ENCODE measurements at places on chromosomes 2 and 18.

GRCh38 chr2:241308832-241309500 is 6.5 kb downstream of the HDLBP start:
- H3K4me3 ChIP-seq, result no peak overlapping the region
- H3K27me3 ChIP-seq, result no peaks in the 10 kb centered on the region
- H3K4me1 ChIP-seq, result peaks cover 68% of the 10 kb centered on the region
- no peak for DNase-seq

GRCh38 chr2:174697255-174697654 is 67.0 kb downstream of the CHRNA1 start:
- DNase-seq, result peak; percentile 78
- H3K36me3 ChIP-seq, result no peaks in the 10 kb centered on the region
- H3K27ac ChIP-seq, result no peak overlapping the region
- no peaks in the 10 kb centered on the region for H3K27me3 ChIP-seq

- peaks cover 66% of the 10 kb centered on the region for H3K36me3 ChIP-seq
- H3K27ac ChIP-seq, result peak overlapping the region; percentile 94
- DNase-seq, result peak; percentile 73
- H3K4me3 ChIP-seq, result peak overlapping the region; percentile 48
- peaks cover 85% of the 10 kb centered on the region for H3K4me1 ChIP-seq
- H3K27me3 ChIP-seq, result no peaks in the 10 kb centered on the region
These were observed 6.1 kb downstream of the LBH start for GRCh38 chr2:30237239-30237965.

- H3K4me1 ChIP-seq, result peaks cover 4% of the 10 kb centered on the region
- no peaks in the 10 kb centered on the region for H3K36me3 ChIP-seq
These were observed 81.0 kb downstream of the SEMA4F start for GRCh38 chr2:74735009-74735408.

DNA sequence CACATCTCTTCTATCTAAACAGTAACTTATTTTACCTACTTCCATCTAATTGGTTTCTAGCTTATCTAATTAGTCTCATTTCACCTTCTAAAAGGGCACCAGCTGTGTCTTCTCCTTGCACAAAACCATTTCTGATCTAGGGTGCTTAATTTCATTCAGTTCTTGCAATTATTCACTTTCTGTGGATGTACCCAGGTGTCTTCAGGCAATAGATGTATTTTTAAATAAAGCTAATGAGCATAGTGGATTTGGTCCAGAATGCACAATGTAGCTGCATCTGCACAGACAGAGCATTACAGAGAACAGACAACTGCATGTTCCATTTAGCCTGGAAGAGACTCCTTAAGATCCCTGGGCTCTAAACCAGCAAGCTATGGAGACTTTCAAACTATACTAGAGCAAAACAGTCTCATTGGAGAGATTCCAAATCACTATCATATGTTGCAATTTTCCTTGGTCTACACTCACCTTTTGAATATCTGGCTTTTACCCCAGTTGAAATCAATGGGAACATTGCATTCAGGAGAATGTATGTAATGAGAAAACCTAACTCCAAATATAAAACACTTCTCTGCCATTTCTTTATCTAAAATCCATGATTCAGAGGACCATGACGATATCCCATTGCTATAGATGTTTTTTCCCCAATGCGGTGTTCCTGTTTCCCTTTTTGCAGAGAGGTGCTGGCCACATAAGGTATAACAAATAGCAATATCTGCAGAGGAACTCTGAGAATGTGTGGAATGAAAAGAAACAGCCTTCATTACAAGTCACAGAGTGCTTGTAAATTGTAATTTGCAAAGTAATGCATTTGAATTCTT is 3.5 kb upstream of the RFX8 start:
- H3K4me3 ChIP-seq, result no peak overlapping the region
- DNase-seq, result no peak
- peaks cover 13% of the 10 kb centered on the region for H3K4me1 ChIP-seq
- H3K27me3 ChIP-seq, result peaks cover 2% of the 10 kb centered on the region
- no peaks in the 10 kb centered on the region for H3K36me3 ChIP-seq
- no peak overlapping the region for H3K27ac ChIP-seq

DNA sequence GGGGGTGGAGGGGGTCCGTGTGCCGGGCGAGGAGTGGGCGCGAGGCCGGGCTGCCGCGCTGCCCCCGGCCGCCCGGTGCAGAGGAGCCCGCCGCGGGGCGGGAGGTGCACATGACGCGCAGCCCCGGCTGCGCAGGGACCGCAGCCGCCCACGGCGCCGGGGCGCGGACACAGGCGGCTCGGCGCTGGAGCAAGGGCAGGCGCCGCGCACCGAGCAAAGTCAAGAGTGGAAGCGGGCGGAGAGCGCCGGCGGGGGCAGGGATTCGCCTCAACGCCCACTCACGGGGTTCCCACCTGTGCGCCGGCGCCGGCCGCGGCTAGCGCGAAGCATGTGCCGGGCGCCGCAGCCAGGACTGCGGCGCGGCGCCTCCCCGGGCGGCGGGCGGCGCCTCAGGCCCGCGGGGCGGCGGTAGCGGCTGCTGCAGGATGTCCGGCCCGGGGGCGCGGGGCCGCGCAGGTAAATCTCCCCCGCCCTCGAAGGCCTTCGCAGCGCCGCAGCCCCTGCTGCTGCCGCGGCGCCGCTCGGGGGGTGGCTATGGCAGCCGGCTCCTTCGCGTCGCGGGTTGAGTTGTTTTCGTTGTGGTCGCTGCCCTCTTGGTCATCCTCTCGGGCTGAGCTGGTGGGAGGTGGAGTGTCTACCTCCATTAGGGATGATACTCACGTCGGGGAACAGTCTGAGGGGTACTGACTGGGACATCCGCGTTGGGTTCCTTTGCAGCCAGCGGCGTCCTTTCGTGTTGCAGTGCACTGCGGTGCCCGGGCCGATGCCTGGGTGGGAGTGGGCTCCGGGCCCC is 216.3 kb upstream of the DTNA start:
- no peaks in the 10 kb centered on the region for H3K36me3 ChIP-seq
- H3K27ac ChIP-seq, result no peak overlapping the region
- no peak overlapping the region for H3K4me3 ChIP-seq
- H3K4me1 ChIP-seq, result no peaks in the 10 kb centered on the region
- H3K27me3 ChIP-seq, result peaks cover 17% of the 10 kb centered on the region

DNA sequence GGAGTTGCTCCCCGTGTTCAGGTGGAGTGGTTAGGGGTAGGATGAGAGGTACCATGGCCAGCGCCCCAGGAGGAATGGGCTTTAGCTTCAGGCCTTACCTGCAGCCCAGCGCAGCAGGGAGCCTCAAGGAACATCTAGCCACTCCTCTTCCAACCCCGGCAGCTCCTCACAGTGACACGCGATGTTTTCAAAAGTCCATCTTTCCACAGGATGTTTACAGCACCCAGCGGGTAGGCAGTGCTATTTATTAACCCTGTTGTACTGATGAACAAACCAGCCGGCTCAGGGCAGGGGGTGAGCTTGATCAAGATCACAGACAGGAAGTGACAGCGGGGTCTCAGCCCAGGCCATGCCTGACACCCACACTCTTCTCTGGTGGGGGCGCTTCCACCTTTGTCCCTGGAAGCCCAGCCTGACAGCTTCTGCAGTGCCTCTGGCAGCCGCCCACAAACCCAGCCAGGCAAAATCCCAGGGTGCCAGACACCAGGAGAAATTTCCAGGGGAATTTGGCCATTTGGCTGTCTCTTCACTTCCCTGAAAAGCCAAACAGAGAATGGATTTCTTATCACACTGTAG is 18.4 kb upstream of the PRLH start:
- H3K27ac ChIP-seq, result no peak overlapping the region
- H3K4me3 ChIP-seq, result no peak overlapping the region
- no peak for DNase-seq
- no peaks in the 10 kb centered on the region for H3K36me3 ChIP-seq

GRCh38 chr18:4870177-4870773 is 326.8 kb downstream of the AKAIN1 start:
- no peak for DNase-seq
- no peaks in the 10 kb centered on the region for H3K36me3 ChIP-seq
- no peaks in the 10 kb centered on the region for H3K27me3 ChIP-seq

DNA sequence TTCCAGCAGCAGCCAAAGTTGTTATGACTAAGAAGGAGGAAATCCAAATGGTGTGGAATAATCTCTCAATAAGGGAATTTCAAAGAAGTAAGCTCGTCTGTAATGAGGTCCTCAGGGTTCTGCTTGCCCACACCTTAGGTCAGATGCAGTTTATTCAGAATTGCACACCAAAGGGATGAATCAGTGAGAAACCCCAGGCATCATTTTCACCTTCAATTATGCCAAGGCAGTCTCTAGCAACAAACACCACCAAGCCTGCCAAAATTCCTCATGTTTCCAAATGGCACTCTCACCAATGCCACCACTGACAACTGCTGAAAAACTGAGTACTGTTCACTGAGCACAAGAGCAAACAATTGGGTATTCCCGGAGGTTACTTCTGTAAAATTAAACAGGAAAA is 43.6 kb downstream of the KCNG3 start:
- H3K4me3 ChIP-seq, result no peak overlapping the region
- DNase-seq, result no peak
- H3K27ac ChIP-seq, result no peak overlapping the region
- H3K4me1 ChIP-seq, result no peaks in the 10 kb centered on the region
- no peaks in the 10 kb centered on the region for H3K36me3 ChIP-seq
- peaks cover 14% of the 10 kb centered on the region for H3K27me3 ChIP-seq

DNA sequence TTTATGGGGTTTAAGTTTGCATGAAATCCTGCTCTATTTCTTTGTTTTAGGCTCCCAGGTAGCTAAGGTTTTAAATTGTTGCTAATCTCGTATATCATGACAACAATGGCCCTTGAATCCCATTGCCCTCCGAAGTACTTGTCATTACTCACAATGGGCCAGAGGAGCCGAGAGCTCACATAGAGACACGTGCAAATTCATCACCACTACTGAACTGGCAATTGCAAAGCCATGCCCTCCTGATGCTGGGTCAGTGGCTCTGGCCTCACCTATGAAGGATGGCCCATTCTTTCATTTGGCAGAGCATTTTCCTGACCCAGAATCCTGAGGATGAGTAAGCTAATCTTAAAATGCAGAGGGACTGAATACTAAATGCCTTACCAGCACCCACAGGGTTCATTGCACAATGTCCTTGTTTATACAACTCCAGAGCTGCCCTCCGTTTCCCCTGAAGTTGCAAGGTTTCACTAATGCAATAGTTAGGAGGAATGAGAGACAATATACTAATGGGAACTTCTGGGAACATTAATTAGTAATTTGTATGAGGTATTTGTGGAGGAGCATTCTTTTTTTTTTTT is 71.6 kb upstream of the GAREM1 start:
- peaks cover 13% of the 10 kb centered on the region for H3K27me3 ChIP-seq
- H3K4me1 ChIP-seq, result no peaks in the 10 kb centered on the region
- H3K4me3 ChIP-seq, result no peak overlapping the region
- DNase-seq, result no peak
- H3K27ac ChIP-seq, result no peak overlapping the region

DNA sequence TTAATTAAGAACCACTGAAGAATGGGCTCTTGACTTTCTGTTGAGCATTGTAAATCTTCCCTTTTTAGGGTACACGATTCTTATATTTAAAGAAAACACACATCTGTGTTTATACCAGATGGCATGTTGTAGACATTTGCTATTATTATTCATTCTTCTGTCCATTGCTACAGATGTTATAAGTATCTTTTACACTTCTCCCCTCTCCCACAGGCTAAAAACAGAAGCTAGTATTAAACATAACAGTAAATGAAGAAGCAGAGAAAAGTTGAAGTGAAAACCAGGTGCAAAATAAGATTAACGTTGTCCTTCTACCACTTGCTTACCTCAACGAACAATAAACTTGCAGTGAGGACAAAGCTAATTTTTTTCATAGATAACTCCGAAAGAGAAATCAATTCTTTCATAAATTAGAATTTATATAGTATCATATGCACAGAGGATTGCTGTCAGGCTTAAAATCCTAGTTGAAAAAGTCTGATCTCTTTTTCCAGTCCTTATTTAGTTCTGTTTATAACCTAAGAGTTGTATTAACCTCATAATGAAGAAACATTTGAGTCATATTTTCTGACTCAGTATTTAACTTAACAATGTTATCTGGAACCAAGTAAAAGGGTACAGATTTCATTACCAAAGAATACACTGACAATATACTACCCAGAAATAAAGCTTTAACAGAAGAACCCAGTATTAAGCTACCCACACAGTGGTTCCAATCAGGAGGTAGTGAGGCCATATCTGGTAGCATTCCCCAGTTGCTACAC is 16.4 kb upstream of the ZNF385B start:
- H3K4me3 ChIP-seq, result no peak overlapping the region
- no peak for DNase-seq
- H3K27me3 ChIP-seq, result no peaks in the 10 kb centered on the region

DNA sequence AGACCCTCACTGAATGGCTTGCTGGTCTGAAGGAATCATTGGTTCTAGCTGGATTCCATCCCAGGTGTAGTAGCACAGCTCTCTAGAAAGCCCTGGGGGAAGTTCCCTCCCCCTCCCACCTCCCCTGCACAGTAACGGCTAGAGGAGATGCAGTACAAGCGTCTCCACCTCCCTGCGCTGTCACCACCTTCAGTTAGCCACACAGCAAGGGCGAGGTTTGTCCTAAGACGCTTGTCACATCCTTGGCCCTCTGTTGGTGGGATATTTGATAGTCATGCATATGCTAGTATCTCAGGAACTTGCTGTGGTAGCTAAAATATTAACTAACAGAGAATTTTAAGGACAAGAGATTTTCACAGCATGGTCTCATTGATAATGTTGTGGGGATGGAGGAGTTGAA is 19.4 kb downstream of the TRAPPC12 start:
- DNase-seq, result no peak
- H3K4me1 ChIP-seq, result peaks cover 10% of the 10 kb centered on the region
- peaks cover 53% of the 10 kb centered on the region for H3K36me3 ChIP-seq

DNA sequence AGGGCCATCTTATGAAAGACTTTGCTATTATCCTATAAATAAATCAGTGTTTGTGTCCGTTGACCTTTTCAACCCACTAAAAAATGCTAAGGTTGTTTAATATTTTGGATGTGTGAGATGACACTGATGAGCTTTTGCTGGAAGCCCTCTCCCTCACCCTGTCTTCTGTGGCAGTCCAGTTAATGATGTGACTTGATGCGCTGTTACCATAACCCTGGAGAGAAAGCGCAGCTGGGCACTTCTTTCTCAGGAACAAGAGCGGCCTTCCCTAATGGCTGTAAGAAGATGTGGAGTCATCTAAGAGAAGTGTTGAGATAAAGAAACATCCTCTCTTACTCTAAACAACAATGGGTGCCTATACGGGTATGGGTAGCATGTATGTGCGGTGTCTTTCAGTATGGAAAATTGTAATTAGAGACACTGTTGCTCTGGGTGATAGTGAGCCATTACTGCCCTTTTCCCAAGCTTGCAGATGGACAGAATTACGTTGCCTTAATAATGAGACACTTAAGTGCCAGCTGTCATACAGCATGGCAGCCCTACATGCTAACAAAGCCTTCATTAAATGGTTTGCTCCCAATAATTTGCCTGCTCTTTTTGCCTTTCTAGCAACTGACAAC is 165.6 kb upstream of the NABP1 start:
- H3K36me3 ChIP-seq, result no peaks in the 10 kb centered on the region
- no peaks in the 10 kb centered on the region for H3K27me3 ChIP-seq

DNA sequence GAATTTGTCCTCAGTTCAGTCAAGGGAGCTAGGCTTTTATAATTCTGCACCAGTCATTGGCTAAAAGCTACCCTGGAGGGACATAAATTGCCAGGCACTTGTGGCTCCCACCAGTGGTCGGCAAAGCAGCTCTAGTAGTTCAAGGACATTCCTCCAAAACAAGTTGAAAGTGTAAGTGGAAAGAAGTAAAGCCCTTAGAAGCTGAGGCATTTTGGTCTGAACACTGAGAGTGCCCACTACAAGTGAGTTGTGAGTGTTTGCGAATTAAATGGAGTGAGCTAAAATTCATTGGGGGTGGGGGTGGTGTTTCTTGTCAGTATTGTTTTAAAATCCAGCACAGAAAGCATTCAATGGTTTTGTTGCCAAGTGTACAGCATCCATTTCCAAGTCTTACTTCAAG is 879.9 kb upstream of the CDH2 start:
- no peaks in the 10 kb centered on the region for H3K4me1 ChIP-seq
- no peaks in the 10 kb centered on the region for H3K36me3 ChIP-seq
- no peak overlapping the region for H3K27ac ChIP-seq
- no peak overlapping the region for H3K4me3 ChIP-seq
- no peaks in the 10 kb centered on the region for H3K27me3 ChIP-seq
